ENCODE measurements at places on chromosomes 12 and 14.
A peak's percentile ranks its signal among the peaks of the same experiment; 100 is the strongest.

GRCh38 chr12:115078990-115079389 lies 395.0 kb upstream of the TBX3 start:
- DNase-seq, result no peak

- no peak for DNase-seq
Measured at GRCh38 chr12:119069147-119069642, 87.9 kb downstream of the SRRM4 start.

DNA sequence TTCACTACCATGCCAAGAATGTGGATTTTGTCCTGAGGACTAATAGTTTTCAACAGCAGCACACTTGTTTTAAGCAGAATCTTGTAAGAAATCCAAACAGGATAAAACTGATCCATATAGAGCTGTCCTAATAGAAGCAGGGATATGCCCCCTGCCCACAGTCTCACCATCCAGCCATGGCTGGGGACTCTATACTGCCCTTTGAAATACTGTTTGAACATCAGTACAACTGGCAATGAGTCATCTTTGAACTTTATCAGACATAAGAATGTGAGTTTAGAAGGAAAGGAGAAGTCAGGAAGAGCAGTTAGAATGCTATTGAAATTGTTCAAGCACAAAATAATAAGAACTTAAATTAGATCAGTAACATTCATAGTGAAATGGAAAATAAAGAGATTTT lies 3.8 kb upstream of the C12orf42 start:
- no peak for DNase-seq

DNA sequence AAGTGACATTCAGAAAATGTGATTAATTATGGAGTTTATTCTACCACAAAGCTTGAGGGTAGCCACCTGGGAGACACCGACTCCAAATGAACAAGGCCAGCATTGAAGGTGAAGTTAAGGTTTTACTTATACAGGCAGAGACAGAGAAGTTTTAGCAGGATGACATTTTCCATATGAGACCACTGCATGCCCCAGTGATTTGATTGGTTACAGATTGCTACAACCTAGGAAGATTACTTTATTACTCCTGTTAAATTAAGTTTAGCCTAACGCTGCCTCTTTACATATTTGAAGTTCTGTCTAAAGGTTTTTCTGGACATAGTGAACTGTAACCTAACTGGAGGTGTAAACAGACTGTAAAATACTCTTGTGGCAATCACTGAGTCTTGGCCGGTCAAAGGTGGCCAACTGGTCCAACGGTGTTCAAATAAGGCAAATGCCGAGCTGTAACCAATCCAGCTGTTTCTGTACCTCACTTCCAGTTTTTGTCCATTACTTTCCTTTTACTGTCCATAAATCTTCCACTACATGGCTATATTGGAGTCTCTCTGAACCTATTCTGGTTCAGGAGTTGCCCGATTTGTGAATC lies 57.2 kb downstream of the RIN3 start:
- DNase-seq, result no peak

DNA sequence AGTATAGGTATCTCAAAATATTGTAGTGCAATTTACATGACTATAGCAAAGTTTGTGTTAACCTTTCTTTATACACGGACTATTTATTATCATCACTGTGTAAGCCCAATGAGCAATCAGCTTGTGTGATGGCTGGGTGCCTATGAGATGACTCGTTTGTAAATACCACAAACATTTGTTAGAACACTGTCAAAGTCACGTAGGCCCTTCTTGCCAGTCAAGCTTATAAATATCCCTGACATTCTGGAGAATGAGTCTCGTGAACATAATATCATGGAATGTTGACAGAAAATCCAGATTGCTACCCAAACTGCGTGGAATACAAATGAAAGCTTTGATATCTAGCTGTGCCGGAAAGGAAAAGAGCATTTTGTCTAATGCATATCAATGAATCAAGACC lies 648.3 kb upstream of the MDGA2 start:
- DNase-seq, result no peak

DNA sequence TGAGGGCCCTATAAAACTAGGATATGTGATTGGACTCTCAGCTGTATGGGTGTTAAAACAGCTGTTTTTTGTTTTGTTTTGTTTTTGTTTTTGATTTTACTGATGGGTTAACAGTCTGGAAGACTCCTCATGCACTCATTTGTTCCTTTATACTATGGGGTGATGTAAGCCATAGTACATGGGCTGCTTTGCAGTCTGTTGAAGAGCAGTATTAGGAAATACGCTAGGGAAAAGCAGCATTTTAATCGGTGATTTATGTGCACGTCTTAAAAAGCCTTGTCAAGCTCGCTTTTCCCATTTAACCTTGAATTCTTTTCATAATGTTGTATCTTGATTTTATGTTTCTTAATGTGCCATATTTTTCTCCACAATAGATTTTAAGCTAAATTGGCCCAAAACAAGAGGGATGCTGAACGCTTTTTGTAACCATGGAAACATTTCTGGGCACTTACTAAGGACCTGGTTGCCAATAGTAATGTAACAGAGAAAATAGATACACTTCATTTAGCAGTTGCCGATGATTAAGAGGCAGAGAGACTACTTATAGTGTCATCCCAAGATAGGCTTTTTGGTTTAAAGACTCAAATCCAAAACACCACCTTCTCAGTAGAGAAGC lies 244.0 kb downstream of the SNAPC1 start:
- no peak for DNase-seq

DNA sequence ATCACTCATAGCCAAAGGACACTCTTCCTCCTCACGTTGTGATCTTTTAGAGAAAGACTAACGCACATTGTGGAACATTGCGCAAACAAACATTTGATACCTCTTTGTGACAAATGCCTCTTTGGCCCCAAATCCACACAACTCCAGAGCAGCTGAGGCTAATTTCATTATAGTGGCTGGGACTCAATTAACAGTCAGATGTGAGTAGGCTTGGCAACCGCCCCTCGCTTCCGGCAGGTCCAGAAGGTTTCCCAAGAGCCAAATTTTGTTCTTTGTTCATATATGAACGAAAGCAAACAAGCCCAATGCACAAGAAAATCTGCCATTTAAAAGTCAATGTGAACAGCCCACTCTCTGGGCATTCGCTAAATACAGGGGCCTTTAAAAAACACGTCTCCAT lies 273.9 kb downstream of the GLT1D1 start:
- no peak for DNase-seq

DNA sequence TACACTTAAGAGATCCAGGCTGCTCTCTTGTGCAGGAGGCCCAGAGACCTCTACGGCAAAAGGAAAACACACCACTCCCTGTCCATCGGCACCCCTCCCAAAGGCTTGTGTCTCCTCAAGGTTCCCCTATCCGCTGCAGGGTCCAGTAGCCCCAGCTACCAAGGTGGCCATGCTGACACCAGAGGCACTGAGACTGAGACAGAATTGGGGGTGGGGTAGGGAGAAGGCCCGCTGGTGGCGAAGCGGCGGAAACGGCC lies 590 bp downstream of the DDIT3 start:
- no peak for DNase-seq

DNA sequence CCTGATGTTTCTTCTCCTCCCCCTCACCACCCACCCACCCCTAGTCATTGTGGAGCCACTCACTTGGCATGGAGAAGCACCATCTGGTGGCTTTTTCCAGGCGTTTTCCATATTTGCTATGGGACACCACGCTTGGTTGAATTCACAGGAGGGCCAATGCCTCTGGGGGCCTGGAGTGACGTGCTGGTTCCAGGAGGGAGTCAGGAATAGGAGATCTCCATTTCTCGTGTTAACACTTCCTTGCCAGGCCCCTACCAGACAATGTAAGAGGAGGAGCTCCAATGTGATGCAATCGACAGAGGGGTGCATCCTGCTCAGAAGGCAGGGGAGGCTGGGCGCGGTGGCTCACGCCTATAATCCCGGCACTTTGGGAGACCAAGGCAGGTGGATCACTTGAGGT lies 21.6 kb upstream of the TESC start:
- no peak for DNase-seq

DNA sequence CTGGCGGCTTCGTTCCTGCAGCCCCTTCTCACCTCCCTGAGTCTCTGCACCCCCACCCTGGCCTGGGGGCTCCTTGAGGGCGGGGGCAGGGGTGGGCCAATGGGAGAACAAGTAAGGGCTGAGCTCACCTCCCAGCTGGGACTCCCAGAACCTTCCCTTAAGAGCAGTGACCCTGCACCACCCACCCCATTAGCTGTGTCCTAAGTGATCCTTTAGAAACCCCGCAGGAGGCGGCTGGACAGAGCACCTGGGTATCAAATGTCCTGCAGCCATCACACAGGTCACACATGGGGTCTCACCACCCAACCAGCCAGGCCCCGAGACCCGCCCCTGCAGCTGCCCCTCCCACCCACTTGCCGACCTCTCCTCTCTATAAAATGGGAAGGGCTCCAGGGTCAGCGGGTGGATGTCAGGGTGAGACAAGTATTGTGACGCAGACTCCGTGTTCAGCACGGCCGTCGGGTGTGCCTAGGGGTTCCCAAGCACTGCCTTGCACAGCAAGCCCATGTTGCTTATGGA lies 151.2 kb upstream of the C14orf180 start:
- no peak for DNase-seq

DNA sequence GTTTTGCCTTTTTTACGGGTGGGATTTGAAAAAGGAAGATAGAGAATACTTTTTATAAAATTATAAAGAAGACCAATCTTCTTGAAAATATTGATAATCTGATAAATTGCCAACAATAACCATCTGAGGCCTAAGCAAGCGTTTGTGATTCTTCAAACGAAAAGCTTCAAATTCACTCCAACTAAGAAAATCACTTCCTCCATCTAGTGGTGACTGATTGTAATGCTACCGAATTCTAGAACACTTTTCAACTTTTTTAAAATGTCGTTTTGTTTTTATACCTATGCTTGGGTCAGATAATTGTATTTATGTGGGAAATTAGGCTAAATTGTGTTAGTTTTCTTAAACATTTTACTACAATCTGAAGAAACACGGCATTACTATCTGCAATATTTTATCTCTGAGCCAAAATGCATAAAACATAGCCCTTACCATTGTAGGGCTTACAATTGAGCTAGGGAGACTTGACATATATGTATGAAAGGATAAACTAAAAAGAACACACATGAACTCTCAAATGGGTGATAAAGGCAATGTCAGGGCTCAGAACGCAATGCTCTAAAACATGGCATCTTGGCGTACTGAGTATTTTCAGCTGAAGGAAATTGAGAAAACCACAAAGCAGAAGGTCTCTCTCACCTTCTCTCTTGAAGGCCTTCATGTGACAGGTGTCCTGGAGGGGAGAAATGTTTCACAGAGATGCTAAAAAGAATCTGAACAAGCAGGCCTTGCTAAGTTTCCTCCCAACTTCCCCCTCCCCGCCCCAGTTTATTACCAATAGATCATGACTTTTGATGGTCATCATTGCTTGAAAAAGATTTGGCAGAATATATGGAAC lies 36.8 kb upstream of the G2E3 start:
- DNase-seq, result peak; percentile 16

DNA sequence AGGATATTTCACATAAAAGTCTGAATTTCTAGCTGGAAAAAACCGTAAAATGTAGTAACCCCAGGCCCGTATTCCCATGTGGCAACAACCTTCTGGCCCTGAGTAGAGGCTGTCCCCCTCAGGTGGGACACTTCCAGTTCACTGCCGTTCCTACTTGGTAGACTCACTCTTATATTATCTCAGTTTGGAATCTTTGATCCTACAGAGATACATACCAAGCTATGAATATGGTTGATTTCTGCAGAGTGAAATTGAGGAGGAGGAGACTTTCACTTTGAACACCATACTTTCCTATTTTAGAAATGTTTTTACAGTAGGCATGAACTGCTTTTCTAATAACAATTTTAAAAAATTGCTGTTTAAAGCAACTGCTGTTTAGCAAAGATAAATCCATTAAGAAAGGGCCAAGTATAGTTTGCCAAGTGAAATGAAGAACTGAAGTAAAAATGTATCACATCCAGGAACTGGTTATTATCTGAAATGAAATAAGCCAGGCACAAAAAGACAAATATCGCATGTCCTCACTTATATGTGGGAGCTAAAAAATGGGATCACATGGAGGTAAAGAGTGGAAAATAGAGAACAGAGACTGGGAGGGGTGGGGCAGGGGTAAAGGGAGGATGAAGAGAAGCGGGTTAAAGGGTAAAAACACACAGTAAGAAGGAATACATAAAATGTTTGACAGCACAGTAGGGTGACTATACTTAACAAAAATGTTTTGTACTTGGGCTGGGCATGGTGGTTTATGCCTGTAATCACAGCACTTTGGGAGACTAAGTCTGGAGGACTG lies 92.8 kb upstream of the METAP2 start:
- no peak for DNase-seq

DNA sequence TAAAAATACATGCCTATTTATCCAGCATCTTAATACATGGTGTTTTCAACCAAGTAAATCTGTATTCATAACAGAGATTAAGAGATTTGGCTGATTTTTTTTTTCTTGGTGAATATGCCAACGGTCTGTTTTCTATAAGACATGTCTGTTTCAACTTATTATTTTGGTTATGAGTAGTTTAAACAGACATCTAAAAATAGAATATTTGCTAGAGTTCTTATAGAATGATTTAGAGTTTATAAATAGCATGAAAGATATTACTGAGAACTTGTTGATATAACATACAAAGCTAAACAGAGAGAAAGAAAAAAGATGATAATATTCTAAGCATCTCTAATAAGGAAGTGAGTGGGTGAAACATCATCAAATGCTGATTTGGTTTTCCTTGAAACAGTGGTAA lies 199.9 kb downstream of the CCDC91 start:
- DNase-seq, result no peak

- no peak for DNase-seq
Measured at GRCh38 chr14:95387826-95388445, 68.2 kb upstream of the CLMN start.

GRCh38 chr14:54692284-54692772 lies 125.4 kb downstream of the SAMD4A start:
- no peak for DNase-seq

DNA sequence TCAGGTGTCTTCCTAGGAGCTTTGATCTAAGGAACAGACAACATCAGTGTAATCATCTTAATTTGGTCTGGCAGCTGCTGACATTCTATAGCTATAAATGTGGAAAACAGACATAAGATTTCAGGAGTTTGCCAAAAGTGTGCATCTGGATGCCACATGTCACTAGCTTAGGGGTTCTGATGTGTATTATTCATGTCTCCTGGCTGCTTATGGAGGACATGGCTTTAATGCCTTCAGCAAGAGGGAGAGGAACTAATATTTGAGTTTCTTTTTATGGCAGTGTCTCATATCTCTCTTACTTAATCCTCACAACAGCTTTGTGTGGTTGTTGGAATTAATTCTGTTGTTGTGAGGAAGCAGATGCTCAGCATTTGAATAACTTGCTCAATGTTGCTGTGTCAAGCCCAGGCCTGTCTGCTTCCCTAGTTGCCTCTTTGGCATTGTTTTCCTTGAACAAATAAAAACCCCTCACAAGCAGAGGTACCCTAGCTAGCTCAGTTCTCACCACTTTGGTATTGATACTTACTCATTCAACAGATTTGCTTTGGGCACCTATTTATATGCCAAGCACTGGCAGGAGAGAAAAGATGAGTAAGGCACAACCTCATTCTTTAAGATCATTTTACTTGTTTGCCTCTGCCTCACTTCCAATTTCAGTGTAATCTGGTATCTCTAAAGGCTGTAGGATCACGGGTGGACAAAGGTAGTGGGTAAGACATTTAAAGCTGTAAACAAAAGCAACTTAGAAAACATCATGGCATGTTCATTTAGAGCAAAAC lies 39.8 kb upstream of the EID3 start:
- no peak for DNase-seq

- DNase-seq, result no peak
Measured at GRCh38 chr14:50083467-50084337, 32.7 kb downstream of the VCPKMT start.
